NCI-H1105 treated with DMSO at 0.1 percent for 48 hours (cell line): ENCODE measurements at places on chromosomes 4 and X.

DNA sequence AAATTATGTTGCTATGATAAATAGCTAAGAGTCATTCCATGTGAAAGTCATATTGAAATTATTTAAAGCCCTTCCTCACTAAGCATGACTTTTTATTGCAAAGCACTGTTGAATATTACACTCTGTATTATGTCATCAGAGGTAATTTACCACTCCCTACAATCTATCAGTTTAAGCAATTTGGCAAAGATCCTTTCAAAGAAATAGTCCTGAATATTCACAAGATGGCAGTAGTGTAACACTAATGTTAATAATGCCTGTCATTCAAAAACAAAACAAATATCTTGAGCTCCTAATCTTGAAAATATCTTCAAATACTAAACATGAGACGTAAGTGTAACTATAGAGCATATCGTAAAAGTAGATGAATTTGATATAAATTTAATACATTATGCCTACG is 208.6 kb upstream of the TECRL start:
- DNase-seq = peak; percentile 52

GRCh38 chr4:6446538-6447451 is 25.6 kb downstream of the PPP2R2C start:
- no peak for DNase-seq

DNA sequence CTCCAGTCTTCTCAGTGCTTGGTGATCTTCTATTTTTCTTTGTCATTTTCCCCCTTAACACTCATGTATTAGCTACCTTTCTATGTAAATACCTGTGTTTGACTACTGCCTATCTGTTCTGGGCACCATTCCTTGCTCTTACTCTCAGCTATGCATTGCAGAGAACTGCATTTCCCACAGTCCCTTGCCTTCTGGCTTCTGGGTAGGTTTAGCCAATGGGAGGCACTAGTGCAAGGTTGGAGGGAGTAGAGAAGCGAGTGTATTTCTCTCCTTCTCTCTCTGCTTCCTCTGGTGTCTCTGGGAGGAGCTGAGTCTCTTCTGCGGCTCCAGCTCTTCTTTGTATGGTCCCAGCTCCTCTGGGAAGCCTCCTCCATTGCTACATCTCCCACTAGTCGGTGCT is 50.5 kb downstream of the CWH43 start:
- DNase-seq = no peak

DNA sequence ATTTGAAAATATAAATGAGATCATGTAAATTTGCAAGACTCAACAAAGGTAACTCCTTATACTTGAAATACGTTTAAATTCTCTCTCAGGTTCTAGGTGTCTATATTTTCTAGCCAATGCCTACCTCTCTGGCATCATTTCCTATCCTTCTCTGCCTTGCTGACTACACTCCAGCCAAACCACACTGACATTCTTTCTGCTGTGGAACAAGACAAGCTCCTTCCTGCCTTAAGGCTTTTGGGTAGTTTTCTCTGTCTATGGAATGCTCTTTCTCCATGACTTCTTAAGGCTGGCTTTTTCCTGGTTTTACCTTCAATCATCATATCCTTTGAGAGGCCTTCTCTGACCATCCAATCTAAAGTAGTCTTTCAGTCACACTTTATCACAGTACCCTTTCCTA is 201.0 kb downstream of the SPRY1 start:
- no peak for DNase-seq
